ENCODE measurements at places on chromosomes 6 and 20.

DNA sequence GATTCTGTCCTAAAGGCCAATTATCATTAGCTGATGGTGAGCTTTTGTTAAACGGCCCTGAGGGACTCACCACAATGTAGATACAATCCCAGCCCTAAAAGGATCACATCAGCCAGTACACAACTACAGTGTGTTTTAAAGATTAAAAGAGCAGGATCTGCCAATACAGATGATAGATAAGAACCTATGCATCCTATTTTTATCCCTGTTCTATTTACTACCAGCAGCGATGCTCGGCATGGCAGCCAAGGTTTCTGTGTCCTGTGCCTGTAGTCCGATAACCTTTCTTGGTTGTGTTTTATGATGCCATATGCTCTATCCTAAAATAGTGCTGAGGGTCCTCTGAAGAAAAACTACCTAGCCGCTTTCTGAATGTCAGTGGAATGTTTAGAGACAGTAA is 289.4 kb downstream of the PHACTR1 start:
- no peak for DNase-seq

DNA sequence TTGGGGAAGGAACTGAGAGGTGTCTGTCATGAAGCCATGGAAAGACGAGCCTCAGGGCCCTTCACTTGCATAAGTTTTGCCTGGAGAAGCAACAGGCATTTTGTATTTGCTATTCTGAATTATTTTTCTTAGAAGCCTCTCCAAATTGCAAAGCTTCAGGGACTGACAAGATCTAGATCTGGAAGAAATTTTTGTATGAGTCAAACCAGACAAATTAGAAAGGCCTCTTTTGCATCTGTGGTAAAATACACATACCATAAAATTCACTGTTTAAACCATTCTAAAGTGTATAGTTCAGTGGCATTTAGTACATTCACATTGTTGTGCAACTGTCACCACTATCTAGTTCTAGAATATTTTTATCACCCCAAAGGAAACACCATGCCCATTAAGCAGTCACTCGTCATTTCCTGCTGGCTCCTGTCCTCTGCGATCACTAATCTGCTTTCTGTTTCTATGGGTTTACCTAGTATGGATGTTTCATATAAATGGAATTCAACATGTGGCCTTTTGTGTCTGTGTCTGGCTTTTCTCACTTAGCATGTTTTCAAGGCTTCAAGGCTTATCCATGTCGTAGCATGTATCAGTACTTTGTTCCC is 269.1 kb downstream of the PHF3 start:
- DNase-seq, result no peak

DNA sequence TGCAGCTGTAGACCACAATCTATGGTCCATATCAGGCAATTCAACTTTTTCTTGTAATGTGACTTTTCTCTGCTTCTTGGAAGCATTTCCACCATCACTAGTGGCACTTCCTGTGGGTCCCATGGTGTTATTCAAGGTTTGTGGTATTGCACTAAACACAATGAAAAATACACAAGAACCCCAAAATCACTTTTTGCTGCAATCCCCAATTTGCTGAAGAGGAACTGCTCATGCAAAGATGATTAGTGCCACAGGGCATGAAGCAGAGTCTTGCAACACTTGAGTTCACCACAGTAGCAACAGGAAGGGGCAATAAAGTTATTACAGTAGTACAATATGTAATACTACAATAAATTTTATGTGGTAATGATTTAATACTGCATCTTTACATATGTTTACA is 16.8 kb upstream of the TAAR1 start:
- DNase-seq, result no peak

- no peak for DNase-seq
Measured at GRCh38 chr6:139643986-139644385, 269.5 kb upstream of the CITED2 start.

GRCh38 chr6:75438442-75439116 is 55.0 kb downstream of the FILIP1 start:
- DNase-seq, result no peak

- DNase-seq, result no peak
Measured at GRCh38 chr6:34243901-34244884, 4.6 kb downstream of the SMIM29 start.

DNA sequence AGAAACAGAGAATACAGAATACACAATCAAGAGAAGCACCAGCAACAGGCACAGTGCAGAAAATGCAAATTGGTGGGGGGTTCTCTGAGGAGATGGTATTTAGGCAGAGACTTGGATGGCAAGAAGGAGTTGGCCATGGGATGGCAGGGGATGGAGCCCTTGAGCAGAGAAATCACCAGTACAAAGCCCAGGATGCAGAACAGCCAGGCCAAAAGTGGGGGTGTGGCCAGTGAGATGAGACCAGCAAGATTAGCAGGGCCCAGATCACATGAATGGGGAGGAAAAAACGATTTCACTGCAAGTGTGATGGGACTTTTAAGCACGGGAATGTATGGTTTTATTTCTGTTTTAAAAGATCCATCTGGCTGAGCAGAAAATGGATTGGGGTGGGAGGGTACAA is 63.4 kb downstream of the TRAM2 start:
- DNase-seq, result no peak

All from NCI-H2171 (cell line).